NCI-H1436 treated with DMSO at 0.1 percent for 48 hours (cell line): ENCODE measurements at places on chromosomes 6 and 20.

DNA sequence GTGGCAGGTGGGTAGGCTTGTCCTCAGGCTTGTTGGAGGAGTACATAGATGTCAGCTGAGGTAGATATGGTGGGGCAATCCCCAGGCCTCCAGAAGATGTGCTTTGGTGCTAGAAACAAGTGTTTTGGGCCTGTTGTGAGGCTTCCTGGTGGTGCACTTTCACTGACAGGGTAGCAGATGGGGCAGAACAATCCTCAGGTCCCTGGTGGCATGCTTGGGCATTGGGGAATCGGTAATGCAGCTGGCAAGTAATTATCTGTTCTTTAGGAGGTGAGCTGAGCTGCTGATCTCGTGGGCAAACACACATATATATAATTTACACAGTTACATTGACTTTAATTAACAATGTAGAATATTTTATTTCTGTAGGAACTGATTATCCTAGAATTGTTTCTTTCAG, 458.7 kb downstream of the BMP2 start:
- DNase-seq: no peak

- DNase-seq: no peak
Observed at GRCh38 chr6:159894991-159895390, 4.2 kb downstream of the MAS1 start.

DNA sequence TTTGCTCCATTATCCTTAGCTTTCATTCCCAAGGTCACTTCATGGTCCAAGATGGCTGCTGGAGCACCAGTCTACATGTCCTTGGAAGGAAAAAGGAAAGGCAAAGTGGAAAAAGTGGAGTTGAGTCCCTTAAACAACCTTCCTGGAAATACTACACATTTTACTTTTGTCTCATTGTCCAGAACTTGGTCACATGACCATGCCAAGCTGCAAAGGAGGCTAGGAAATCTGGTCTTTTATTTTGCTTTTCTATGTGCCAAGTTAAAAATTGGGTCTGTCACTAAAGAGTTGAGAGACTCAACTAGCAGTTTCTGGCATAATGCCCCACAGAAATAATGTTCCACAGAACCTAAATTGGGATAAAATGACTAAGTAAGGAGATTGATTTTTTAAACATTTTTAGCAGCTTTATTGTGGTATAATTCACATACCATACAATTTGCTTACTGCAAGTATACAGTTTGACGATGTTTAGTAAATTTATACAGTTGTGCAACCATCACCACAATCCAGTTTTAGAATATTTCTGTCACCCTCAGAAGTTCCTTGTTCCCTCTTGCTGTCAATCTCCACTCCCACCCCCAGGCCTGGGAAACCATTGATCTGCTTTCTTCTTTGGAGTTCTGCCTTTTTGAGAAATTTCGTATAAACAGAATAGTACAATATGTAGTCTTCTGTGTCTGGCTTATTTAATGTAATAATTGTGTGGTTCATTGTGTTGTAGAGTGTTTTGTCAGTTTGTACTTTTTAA, 5.6 kb upstream of the CHD6 start:
- no peak for DNase-seq

- DNase-seq: no peak
Observed at GRCh38 chr6:54194067-54194466, 82.8 kb downstream of the MLIP start.

DNA sequence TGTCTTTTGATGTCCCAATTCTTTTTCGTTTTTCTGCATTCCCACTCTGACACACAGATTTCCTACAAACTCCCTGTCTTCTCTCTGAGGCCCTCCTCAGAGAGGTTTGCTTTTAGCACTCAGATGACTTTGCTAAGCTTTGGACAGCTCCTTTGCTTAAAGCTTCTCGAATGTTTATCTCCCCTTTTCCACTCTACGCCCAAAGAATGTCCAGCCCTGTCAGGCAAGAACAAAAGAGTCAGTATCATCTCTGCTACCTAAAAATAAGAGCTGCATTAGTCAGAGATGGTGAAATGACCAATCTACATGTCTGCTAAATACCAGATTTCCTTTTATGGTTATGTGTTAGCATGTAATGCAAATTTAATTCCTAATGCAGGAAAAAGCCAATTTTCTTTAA, 56.8 kb downstream of the PREP start:
- DNase-seq: no peak

GRCh38 chr6:158654960-158655489, 5.2 kb downstream of the SYTL3 start:
- DNase-seq: no peak

DNA sequence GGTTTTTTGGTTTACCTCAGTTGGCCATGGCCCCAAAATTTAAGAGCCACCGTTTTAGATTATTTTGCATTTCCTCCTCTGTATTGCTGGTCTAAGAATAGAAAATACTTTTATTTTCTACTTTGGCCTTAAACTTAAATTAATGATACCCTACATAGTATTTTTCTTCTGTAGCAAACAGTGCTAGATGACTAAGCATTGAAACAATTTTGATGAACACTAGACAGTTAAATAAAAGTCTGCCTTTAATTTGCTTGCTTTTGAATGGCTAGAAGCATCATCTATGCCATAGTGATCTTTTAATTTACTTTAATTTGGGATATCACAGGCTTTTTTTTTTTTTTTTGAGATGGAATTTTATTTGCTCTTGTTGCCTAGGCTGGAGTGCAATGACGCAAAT, 106.4 kb downstream of the CD109 start:
- no peak for DNase-seq

- DNase-seq: no peak
Observed at GRCh38 chr6:33288141-33288920, 708 bp downstream of the WDR46 start.

- no peak for DNase-seq
Observed at GRCh38 chr6:129448965-129449364, 261.0 kb downstream of the ARHGAP18 start.

DNA sequence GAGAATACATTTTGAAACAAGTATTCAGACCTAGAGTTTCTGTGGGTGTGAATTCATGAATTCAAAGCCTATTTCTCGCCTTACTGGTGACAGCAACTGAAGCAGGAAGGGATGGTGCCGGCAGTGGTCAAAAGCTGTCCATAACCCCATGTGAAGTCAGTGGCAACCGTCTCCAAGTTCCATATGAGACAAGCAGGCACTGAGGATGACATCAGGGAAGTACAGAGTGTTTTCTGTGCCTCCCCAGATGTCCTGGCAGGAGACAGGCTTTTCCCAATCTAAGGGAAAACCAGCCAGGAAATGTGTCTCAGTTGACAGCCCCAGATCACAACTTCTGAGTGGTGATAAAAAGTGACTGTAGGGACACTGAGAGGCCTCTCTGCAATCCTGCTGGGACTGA, 66.6 kb downstream of the HIVEP2 start:
- no peak for DNase-seq

GRCh38 chr20:41469868-41470267, 103.2 kb upstream of the EMILIN3 start:
- no peak for DNase-seq

GRCh38 chr6:88548891-88549505, 382.9 kb upstream of the CNR1 start:
- DNase-seq: no peak

DNA sequence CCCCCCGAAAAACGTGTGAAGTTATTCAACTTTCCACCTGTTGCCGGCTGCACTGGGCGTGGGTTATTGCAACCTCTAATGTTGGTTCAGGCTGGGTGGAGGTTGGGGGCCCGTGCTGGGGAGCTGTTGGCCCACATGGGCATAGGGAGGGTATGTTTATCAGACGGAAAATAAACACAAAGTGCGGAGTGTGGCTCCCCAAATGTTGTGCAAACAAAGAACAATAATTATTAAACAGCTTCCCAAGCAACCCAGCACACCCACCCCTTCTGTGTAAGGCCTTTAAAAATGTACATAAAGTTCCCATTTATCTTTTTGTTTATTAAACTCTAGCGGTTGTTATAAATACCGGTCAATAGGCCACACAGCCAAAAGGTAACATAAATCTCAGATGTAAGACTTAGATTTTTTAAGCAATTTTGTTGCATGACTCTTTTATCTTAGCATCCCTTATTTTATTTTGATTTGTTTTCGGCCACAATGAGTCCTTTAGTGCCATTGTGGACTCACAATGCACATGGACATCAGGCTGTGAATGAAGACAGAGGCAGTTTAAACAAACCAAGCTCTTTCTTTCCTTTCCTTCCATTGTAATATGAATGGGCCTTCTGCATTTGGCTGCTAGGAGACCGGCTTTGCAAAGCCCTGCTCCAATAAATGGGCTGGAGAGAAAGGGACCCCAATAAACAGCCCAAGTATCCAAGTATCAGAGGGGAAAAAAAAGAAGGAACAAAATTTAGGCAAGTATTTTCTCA, 6.9 kb upstream of the DLL1 start:
- no peak for DNase-seq

DNA sequence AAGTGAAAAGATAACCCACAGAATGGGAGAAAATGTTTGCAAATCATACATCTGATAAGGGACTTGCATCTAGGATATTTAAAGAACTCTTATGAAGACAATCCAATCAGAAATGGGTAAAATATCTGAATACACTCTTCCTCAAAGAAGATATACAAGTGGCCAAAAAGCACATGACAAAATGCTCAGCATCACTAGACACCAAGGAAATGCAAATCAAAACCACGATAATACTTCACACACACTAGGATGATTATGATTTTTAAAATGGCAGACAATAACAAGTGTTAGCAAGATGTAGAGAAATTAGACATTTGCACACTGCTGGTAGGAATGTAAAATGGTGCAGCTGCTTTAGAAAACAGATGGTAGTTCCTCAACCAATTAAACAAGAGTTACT, 34.8 kb upstream of the SIRT5 start:
- no peak for DNase-seq

DNA sequence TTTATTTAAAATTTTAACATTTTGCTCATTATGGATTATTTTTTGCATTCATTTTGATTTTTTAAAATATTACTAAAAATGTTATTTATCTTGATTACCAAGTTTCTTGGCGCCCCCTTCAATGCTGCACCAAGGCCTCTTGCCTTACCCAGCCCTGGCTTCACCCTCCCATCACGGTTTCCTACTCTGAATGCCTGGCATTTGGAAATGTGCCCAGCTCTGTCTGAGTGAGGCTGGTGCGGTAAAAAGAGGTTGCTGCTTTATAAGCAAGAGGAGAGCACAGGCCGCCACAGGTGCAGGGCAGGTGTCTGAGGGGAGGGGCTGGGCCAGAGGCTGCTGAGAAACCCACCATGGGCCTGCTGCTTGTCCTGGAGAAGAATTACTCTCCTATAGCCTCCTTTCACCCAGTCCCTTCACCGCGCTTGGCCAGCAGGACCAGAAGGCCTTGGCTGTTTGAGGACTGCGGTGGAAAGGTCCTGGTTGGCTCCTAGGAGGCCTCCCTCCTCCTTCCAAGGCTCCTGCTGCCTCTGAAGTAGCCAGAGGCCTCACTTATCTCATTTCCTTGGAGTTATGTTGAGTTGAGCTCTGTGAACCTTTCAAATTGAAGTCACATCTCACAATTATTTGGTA, 62.6 kb downstream of the BANF2 start:
- DNase-seq: no peak

DNA sequence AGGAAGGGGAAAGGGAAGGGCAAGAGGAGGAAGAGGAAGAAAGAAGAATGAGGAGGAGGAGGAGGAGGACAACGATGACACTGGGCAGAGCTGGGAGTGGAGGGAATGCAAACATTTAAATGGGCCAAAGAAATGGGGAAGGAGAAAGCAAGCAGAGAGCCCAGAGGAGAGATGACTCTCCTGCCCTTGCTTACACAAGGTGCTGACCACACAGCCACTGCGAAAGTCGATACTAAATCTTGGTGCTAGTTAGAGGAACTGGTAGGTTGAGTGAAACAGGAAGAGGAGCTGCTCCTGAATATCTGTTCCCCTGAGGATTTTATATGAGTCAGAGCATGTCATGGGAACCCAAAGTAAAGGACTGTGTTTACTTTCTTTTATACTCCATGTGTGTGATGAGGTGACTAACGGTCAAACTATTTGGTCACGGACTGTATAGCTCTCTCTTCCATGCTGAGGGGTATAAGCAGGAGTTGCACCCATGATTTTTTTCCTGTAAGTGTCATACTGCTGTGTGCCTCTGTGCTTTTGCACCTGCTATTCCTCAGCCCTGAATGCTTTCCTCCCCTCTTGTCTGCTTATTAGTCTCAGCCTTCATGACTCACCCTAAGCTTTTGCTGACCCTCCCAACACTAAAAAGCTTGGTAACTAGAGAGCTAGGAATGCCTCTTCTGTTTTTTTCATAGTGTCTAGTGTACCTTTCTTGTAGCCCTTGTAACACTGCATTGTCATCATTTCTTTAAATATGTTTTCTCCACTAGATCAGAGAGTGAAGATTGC, 9.5 kb upstream of the PAQR8 start:
- DNase-seq: peak; percentile 81

DNA sequence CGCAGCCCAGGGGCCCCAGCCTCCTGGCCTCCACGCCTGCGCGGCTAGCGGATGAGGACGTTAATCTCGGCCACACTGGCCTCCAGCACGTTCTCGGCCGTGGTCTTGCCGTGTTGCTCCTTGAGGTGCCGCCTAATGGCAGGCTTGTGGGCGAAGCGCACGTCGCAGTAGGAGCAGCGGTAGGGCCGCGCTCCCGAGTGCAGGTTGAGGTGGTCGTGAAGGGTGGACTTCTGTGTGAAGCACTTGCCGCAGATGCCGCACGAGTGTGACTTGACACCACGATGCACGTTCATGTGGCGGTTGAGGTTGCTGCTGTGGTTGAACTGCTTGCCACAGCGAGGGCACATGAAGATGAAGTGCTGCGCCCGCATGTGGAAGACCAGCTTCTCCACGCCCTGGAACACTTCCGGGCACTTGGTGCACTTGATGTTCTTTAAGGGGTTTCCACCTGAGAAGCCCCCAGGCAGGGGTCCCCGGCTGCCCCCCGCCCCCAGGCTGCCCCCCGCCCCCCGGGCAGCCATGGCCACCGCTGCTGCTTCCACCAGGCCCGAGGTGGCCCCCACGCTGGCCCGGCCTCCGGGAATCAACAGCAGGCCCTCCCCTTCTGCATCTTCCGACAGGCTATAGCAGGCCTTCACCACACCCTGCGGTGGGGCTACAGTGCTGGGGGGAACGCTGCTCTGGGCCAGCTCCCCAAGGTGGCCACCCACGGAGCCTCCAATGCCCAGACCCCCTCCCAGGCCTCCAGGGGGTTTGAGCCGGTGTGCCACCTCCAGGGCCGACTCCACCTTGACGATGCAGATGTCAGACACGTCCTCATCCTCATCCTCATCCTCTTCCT, 1.8 kb downstream of the ZBTB12 start:
- DNase-seq: no peak

GRCh38 chr6:83429857-83430610, 817 bp downstream of the ME1 start:
- no peak for DNase-seq

- no peak for DNase-seq
Observed at GRCh38 chr20:16292226-16292880, 280.9 kb downstream of the KIF16B start.

- no peak for DNase-seq
Observed at GRCh38 chr6:154197196-154197860, 158.3 kb downstream of the OPRM1 start.

- DNase-seq: no peak
Observed at GRCh38 chr6:135383766-135384165, 113.8 kb downstream of the AHI1 start.
